A172 (cell line): ENCODE measurements at places on chromosomes 1 and 21.
A peak's percentile ranks its signal among the peaks of the same experiment; 100 is the strongest.

DNA sequence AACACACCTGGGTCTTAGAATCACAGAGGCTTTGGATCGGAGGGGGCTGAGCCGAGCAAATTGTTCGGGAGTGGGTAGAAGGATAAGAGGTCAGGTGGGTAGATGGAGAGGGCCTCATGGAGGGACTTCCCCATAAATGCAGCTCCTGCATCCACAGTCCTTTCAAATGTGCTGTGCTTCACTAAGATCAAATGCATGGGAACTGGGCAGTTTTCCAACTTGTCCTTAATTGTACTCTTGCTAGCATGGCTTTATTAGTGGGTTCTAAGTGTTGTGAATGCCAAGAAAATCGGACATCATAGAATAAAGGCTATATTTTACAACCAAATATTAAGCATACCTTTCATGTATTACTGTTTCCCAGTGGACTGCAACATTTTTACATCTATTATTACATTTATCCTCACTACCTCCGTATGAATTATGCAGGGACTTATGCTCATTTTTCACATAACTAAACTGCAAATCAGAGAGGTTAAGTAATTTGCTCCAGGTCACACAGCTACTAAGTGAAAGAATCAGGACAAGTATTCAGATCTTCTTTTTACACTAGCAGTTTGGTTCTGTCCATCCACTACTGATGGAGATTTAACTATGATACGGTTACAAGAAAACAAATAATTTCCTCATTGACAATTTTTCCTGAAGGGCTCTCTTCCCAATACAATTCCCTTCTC is 174.5 kb upstream of the RUNX1 start:
- no peak for DNase-seq

GRCh38 chr1:229590119-229590518 is 31.6 kb upstream of the ABCB10 start:
- DNase-seq = no peak

- DNase-seq = no peak
Observed at GRCh38 chr1:97738270-97738669, 182.6 kb downstream of the DPYD start.

GRCh38 chr1:236016782-236017400 is 48.0 kb downstream of the NID1 start:
- peak; percentile 83 for DNase-seq

DNA sequence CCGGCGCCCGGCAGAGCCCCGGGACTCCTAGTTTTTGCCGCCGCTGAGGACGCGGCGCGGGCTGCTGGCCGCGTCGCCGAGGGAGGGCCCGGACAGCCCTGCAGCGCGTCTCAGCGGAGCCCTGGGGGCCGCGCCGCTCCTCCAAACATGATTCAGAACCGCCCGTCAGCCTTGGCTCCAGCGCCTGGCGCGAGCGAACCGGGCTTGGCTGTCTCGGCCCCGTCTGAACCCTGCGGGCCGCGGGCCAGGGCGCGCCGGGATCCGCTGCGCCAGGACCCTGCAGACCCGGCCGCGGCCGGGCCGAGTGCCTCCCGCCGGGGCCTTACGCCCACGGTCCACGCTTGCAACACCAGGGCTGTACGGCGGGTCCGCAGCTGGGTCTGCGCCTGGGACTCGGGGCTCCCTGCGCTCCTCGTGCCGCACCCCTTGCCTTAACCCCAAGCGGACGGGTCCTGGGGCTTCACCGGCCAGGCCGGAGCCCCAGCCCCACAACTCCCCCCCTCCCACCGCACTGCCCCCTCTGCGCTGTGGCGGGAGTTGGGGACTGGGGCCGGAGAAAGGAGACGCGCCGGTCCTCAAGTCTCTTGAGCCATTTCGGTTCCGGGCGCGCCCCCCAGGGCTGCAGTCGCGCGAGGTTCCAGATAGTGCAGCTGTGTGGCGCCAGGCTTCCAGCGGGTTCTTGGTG is 48.4 kb upstream of the CD34 start:
- DNase-seq = no peak

GRCh38 chr1:20485527-20486456 is at the start of gene CAMK2N1:
TSS of gene CAMK2N1 (minus strand) at chr1:20486210. CDS start at chr1:20485379, 831 bp downstream.
- peak; percentile 4 for DNase-seq

DNA sequence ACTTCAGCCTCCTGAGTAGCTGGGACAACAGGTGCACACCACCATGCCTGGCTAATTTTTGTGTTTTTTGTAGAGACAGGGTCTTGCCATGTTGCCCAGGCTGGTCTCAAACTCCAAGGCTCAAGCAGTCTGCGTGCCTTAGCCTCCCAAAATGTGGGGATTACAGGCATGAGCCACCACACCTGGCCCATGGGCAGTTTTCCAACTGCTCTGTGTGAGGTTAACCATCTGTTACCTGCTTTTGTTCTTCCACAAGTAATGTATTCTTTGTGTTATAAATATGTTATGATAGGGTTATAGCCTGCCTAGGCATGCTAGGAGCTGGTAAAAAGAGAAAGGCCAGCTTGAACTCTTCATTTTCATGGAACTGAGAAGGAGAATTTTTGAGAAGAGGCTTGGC is 30.7 kb downstream of the TUFT1 start:
- DNase-seq = no peak

- no peak for DNase-seq
Observed at GRCh38 chr1:164683235-164683634, 124.3 kb downstream of the PBX1 start.

DNA sequence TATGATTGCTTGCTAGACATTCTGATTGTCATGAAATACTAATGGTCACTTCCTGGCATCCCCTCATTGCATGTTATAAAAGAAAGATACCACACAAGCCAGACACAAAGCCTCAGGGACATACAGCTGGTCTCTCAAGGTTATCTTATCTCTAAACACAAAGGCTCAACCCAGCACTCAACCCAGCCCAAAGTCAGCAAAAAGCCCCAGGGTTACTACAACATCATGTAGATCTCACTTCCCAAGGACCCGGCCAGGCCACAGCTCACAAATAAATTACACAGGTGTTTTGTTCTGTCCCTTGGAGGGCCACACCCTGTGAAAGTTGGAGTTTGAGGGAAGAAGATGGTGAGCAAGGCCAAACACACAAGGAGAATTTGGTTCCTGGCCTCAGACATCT is 109.7 kb upstream of the BARHL2 start:
- DNase-seq = no peak

DNA sequence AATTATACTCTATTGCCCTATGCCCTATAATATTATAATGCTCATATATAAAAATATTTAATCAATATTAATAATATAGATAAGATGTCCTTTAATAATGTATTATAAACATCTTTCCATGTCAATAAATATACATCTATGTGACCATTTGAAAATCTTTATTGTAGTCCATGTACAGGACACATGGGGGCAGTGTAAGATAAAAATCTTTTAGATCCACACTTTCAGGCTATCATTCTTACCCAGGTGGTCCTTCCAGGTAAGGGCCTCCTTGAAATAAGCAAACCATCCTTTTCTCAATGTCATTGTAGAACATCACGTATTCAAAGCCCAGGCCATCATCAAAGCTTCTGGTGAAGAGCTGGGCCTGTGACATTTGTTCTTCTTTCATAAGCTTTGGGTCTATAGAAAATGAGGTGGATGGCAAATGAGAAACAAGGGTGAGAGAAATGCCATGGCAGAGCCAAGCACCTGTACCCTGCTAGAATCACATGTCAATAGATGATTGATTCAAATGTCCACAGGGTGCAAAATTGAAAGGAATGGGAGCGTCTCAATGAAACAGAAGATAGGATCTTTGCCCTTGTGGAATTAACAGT is 20.2 kb downstream of the THEM4 start:
- DNase-seq = no peak

- no peak for DNase-seq
Observed at GRCh38 chr1:208318150-208318734, 74.1 kb upstream of the PLXNA2 start.

DNA sequence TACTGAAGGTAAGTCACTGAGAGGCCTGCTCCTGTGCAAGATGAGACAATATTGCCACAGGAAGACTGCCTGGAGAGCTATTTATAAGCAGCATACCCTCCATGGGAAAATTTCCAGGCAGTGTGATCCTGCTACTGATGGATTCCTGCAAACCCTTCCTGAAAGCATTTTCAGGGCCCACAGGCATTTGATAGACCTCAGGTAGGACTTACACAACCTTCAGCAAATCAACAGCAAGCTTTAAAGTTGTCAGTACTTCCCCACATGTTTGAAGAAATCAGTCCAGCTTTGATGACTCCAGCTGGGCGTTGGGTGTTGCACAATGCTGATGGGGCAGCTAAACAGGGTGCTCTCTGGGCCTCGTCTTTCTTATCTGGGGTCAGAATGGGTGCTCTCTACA is 108.8 kb downstream of the PLXNA2 start:
- no peak for DNase-seq

- DNase-seq = no peak
Observed at GRCh38 chr21:42561762-42562650, 48.4 kb downstream of the SLC37A1 start.

DNA sequence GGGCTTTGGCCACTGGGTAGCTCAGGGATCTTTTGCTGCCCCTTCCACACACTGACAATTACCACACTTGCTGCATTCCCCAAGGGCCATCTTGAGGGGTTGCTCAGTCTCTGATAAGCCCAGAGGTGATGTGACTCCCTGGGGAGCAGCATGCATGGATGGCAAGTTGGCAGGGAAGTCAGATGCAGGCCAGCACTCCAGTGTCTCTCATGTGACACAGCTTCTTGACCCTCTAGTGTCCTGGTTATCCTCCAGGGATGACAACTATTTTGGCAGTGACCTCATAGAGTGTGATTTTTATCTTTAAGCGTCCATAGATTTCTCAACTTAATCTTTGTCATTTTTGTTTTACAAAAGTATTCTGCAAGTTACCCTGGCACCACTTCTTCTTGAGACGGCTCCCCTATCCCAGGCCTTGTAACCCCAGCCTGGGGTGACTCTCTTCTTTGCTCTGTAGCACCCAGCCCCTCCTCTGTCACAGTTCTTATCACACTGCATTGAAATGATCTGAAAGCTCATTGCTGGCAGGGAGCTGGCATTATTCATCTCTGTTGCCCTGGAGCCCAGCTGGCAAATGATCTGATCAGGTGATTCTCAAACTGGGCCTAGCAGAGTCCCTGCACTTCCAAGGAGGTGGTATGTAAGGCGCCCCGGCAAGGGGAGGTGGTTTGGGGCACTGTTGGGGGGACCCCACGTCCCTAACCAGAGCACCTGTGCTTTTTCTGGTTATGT is 72.6 kb downstream of the TENT5C start:
- no peak for DNase-seq

DNA sequence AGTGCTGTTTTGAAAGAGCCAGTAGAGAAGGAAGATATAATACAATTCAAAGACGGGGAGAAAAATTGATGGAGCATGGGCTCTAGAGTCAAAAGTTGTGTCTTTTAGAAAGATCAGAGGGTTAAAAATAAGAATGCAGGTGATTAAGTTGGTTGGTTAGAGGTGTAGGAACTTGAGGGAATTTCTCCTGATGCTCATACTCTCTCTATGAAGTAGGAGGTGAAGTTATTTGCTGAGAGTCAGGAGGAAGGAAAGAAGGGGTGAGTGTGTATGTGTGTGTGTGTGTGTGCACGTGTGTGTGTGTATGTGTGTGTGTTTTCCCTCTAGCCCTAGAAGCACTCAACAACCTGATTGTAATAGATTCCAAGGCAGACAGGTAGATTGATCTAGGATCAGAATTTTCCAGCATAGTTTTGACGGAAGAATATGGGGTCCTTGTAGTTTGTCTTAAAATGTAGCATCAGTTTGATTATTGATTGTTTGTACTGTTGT is 88.3 kb upstream of the MACF1 start:
- DNase-seq = no peak

GRCh38 chr1:226650236-226650841 is 88.7 kb downstream of the ITPKB start:
- DNase-seq = no peak

GRCh38 chr1:111907321-111907720 is 82.1 kb downstream of the KCND3 start:
- DNase-seq = no peak

DNA sequence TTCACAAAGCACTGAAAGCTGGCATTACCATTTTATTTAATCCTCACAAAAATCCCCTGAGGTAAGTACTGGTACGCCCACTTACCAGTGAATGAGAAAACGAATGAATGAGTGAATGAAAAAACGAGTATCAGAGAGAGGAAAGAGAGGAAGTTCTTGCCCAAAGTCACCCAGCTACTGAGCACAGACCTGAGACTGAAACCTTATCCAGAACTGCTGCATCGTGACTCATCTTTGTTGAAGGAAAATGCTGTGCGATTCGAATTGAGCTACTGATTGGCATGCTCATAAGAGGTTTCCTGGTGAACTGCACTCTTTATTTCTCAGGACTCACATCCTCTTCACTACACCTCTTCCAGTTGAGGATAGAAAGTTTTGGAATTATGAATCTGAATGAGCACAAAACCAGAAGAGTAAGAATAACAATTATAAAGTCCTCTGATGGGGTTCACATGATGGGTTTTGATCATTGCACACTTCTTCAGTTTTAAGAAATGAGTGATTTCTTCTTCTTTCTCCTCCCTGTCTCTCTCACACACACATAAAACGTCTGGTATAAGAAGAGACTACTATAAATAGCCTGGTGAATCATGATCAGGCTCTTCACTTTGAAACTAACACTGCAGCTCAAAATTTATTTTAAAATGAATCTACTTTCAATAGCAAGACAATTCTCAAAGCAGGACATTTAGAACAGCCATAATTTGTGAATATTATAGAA is 32.1 kb downstream of the IL12RB2 start:
- peak; percentile 63 for DNase-seq

DNA sequence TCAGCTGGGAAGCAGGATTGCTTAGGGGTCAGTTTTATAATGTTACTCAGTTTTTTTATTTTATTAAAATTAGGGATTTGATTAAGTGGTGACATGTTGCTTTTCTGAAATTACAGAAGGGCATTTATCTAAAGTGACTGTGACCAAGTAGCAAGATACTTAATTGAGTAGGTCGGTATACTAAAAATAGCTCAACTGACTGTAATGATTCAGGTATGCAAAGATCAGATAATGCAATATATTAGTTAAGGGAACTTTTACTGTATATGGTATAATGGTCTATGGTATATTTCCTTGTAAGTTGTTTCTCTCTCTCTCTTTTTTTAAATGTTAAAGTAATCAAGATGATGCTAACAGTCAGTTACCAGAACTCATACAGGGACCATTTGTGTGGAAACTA is 26.2 kb downstream of the RLF start:
- DNase-seq = no peak

GRCh38 chr1:240962086-240962485 is 350.1 kb upstream of the GREM2 start:
- DNase-seq = no peak
